Activated gamma-delta T cell treated with Interleukin-2 at 50 U/mL for 16 hours (primary cell): ENCODE measurements at places on chromosomes 2 and 18.

GRCh38 chr2:173044686-173045085 lies 31.0 kb upstream of the MAP3K20 start:
- DNase-seq = no peak

DNA sequence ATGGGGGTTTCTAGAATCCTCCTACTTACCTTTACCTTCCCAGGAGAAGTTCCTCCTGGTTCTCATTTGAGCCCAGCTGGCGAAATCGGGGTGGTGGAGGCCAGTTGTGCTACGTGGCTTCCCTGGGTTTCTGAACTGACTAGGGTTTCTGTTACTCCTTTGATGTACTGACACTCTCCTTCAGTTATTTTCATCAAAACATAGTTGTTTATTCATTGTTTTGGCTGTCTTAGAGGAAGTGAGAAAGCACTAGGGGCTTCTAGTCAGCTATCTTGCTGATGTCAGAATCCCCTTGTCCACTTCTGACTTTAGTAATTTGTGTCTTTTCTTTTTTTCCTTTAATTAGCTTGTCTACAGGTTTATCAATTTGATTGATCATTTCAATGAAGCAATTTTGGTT lies 332.2 kb upstream of the TANK start:
- DNase-seq = no peak

GRCh38 chr2:138814123-138814898 lies 34.1 kb upstream of the NXPH2 start:
- DNase-seq = no peak

DNA sequence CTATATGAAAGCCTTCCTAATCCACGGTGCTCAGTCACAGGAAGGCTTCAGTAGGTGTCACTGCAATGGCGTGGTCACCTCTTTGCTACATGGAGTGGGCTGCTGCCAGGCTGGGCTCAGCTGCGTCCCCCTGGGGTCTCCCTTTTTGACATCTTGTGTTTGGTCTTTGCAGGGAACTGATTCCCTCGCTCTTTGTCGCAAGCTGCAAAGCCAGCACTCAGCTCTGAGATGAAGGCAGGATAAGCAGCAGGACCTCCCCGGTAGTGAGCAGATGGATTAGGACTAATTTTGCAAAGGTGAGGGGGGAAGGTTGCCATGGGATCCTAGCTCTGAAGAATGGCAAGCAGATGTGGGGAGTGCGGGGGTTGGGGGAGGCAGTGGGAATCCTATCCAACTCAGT lies 173.9 kb upstream of the ARL4C start:
- DNase-seq = no peak

DNA sequence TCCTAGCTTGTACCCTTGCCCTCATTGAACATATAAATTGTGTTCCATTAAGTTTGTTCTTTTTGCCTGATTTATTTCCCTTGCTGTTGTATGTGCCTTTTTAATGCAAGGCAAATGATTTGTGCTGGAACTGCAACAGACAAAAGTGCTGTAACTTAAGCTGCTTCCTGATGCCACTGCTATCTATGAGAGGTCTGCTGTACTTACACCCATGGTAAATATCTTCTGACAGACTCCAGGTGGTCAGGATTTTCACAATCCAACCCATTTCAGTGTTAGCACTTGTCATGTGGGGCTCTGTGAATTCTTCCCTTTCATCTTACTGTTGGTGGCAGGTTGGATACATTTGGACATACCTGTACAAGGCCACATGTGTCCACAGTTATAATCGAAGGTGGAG lies 63.5 kb downstream of the ARHGAP15 start:
- no peak for DNase-seq
